HEK293T (cell line): ENCODE measurements at places on chromosomes 2 and 18.

DNA sequence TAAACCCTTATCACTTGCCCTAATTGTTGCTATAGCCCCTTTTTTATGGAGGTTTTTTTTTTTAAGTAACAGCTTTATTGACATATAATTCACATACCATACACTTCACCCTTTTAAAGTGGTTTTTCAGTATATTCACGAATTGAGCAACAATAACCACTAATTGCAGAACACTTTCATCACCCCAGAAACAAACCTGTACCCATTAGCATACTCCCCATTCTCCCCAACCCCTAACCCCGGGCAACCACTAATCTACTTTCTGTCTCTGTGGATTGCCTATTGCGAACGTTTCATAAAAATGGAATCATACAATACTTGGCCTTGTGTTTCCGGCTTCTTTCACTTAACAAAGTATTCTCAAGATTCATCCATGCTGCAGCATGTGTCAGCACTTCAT is 213.6 kb downstream of the ATAD2B start:
- DNase-seq, result no peak

DNA sequence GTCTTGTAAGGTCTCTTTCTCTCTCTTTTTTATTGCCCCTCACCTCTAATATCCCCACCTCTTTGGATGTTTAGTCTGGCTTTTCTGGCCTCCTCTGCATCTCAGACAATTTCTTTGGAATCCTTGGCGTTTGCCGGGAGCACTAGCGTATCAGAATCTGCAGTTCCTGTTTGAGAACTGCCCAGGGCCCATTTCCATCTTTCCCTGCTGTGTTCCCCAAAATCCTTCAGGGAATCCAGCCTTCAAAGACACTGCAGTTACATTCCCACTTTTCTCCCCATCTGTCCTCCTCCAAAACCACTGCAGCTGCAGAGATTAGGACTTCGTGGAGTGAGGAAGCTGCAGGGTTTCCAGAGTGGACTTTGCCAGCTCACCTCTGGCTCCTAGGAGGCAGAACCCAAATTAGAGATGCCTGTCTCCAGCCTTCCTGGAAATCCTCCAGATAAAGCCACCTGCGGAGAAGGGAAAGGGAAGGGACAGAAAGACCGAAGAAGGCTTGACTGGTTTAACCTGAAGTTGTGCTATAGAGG is 2.7 kb downstream of the VSNL1 start:
- no peak for DNase-seq

- no peak for DNase-seq
Observed at GRCh38 chr2:109170645-109171044, 41.6 kb downstream of the SH3RF3 start.

DNA sequence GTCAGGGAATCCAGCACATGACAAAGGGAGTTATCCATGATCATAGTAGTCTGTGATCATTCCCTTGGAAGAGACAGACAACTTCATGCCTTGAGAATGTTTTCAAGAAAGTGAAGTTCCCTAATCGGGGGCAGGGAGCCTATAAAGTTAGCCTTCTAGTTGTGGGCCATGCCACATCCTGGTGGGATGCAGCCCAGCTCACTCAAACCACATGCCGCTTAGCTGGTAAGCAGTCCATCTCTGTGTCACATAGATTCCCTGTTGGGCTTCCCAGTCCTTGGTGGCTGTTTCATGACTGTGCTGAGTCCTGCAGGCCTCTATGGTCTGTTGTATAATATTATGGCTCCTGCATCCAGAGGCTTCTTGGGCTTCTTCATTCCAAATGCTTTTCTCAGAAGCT is 11.4 kb upstream of the ARHGAP25 start:
- DNase-seq, result no peak

DNA sequence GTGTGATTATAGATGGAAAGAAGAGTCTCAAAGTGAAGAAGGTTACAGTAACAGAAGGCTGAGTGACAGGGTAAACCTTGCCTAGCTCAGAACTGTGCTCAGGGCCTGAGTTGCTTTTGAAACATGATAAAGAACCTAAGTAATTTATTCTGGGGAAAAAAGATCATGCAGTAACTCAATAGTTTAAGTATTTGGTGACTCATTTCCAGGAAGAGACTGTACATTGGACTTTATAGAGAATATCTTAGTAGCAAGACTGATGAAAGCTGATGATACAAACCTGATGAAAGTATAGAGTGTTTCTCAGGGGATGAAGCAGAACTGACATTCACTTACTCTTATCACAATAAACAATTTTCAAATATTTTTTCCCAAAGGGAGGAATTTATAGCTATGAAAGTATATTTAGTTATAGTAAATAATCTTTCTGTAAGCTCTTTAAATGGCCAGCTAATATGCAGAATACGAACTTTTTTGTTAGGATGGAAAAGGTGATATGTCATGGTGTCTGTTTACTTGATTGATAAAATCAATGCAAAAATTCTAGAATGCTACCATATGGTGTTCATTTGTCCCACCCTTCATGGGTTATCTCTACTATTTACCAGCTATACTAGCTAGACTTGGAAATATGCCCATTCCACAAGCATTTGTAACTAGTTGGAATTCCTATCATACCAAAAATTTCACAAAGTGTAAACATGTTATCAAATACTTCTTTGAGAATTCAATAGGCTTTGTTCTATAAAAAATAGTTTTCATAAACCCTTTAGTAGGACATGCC is 1265.5 kb upstream of the ACVR2A start:
- no peak for DNase-seq

GRCh38 chr2:108634011-108634410 is 85.3 kb upstream of the RANBP2 start:
- DNase-seq, result no peak

DNA sequence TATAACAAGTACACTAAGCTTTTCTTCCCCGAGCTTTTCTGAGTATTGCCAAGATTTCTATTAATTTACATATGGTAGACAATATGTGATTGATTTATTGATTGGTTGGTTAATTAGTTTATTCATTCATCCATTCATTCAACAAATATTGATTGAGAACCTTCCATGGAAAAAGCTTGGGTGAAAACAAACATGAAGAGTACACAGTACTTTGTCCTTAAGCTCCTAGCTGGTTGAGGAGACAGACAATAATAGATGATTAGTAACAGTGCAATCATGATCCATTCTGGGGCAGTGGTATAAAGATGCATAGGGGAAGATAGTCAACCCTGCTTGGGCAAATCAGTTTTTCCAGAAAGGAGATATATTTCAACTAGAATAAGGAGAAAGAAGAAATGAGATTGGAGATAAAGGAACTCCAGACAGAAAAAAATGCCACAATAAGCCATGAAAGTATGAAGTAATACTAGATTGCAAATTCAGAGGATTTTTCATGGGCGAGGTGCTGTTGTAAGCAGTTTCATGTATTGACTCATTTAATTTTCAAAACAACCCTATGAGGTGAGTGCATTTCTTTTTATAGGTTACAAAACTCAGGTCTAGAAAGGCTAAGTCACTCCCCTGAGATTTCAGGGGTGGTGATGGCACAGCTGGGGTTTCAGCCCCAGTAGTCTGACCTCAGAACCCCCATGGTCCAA is 129.5 kb downstream of the RND3 start:
- no peak for DNase-seq

- peak; percentile 75 for DNase-seq
Observed at GRCh38 chr2:102615620-102616436, 3.5 kb upstream of the SLC9A2 start.

DNA sequence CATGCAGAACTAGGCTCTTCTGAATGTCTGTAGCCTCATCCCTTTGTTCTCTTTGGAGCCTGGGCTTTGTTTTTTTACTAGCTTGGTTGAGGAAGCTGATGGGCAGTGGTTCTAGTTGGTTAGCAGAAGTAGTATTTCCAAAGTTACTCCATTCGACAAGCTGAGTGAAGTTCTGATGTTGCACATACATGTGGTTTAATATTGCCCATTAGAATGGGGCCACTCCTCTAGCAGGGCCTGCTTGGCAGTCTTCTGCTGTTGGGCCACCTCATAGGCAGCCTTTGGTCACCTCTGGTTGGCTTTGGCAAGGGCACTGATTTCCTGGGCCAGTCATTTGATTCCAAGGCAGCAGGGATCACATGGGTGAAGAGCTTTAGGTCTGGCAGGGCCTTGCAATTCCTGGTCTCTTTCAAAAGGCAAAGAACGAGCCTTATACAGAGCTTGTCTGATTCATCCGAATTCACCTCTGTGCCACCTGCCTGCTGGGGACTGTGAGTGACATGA is 2.5 kb downstream of the RPIA start:
- DNase-seq, result no peak

DNA sequence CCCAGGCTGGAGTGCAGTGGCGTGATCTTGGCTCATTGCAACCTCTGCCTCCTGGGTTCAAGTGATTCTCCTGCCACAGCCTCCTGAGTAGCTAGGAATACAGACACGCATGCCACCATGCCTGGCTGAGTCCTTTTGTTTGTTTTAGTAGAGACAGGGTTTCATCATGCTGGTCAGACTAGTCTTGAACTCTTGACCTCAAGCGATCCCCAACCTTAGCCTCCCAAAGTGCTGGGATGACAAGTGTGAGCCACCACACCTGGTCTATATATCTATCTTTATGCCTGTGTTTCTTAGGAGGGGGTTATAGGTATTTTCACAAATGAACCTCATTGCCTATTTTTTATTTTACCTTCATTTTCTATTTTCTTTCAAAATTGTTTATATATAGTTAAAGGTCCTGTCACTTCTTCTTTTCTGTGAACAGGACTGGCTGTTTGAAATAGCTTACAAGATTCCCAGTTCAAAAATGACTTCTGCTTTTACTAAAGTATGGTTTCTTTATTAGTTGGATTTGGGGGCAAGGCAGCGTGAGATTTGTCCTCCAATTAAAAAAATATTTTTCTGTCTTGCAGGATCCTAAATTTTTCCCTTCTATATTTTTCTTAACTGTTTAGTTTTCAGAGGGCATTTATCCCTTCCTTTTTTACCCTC is 16.4 kb upstream of the MARCHF7 start:
- DNase-seq, result no peak

DNA sequence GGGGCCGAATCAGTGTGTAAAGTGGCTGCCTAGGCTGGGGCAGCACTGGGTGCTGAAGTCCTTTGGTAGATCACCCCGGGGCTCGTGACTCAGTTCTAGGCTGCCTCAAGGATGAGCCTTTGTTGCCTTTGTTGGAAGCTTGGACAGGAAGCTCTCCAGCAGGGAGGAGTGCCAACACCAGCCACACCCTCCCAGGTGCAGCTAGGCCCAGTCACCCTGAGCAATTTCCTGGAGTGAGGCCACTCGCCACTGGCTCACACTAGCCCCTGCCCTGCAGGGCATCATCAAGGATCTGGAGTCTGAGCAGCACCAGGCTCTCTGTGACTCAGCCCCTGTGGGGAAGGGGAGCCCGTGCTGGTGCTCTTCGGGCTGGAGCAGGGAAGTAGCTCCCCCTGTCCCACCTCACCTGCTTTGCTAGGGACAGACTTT is 6.7 kb upstream of the SDC1 start:
- no peak for DNase-seq

DNA sequence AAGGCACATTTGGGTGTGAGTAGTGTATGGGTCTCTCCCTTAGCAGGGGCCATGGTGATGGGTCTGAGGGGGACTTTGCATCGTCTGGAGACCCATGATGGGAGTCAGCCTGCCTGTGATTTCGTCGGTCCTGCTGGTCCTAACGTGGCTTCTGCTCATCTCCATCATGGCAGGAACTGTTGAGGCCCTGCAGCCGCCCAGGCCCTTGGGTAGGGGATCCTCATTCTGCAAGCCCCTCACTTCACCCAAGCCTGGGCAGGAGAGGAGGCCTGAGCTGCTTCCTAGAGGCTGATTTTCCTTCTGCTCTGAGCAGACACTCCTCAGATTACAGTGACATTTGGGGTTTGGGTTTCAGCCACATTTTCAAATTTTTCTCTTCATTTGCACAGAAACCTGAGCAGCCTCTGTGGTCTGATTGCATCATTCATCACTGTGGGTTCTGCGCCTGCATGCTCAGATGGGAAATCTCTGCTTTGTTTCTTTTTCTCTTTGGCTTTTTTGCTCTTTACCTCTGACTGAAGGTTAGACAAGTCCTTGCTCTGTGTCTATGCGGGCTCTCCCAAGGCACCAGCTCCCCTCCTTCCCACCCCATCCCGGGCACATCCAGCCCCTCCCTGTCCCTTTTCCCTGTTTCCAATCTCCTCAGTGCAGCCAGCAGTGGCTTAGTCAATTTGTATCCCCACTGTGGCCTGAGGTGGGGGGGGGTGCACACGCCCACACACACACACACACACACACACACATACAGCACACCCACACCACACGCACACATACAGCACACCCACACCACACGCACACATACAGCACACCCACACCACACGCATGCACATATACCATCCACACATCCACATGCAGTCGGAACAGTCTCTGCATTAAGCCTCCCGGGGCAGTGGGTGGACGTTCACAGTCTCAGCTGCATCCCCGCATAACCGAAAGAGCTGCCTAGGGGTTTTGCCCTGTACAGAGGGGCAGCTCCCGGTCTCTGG is 305.4 kb upstream of the HS6ST1 start:
- DNase-seq, result no peak

- no peak for DNase-seq
Observed at GRCh38 chr2:97747285-97747684, 33.9 kb downstream of the ZAP70 start.

GRCh38 chr2:231069379-231070054 is 12.8 kb downstream of the PSMD1 start:
- DNase-seq, result no peak

GRCh38 chr2:98568161-98568956 is 40.0 kb downstream of the COA5 start:
- DNase-seq, result no peak

- DNase-seq, result no peak
Observed at GRCh38 chr2:3300224-3300995, 77.2 kb downstream of the EIPR1 start.

DNA sequence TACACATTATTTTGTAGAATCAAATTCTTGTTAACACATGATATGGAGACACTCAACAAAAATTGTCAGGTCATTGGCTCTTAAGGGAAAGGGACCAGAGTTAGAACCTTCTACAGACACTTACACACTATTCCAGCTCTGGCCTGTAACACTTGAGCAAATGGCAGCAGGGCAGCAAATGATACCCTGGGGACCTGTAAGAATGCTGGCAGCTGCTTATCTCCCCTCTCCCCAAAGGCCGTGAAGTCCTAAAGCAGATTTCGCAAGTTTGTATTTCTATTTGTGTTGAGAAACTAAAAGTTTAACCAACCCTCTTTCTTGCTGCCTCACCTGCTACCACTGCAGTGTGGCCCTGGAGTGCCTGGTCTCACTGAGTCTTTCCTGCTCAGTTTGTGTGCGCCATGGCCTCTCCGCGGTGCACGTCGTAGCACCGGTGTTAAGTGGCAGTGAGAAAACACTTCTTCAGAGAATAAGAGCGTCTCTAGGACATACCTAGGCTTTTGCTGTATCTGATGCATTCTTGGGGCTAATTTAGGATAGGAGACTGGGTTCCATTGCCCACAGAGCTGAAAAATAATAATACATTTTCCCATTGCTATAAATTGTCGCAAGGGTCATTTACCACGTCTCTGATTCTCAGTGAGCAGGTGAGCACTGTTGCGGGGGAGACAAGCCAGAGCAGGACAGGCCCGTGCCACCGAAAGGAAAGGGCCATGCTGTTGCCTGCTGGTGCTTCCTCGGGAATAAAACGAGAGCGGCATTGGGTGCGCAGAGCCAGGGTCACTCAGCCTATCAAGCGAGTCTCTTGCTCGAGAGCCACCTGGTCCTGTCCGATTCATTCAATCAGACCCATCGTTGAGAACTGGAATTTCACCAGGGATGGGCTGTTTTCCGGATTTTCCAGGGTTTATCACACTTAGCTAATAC is 204.9 kb downstream of the PTGR3 start:
- DNase-seq, result no peak

- no peak for DNase-seq
Observed at GRCh38 chr2:112940859-112941625, 30.1 kb downstream of the IL37 start.

- no peak for DNase-seq
Observed at GRCh38 chr18:33432857-33433256, 7.7 kb downstream of the CCDC178 start.
